Activated naive CD4-positive, alpha-beta T cell treated with anti-CD3 and anti-CD28 coated beads, Interleukin-2, amount 50 U/mL, for 72 hours (primary cell): ENCODE measurements at places on chromosomes 5 and 9.

- no peak for DNase-seq
Observed at GRCh38 chr5:170330568-170331054, 33.0 kb upstream of the LCP2 start.

- DNase-seq: no peak
Observed at GRCh38 chr5:66021585-66021984, 95.2 kb downstream of the ERBIN start.

- DNase-seq: no peak
Observed at GRCh38 chr5:93805616-93806379, 64.4 kb upstream of the POU5F2 start.

- no peak for DNase-seq
Observed at GRCh38 chr5:83281658-83282057, 189.9 kb upstream of the VCAN start.

DNA sequence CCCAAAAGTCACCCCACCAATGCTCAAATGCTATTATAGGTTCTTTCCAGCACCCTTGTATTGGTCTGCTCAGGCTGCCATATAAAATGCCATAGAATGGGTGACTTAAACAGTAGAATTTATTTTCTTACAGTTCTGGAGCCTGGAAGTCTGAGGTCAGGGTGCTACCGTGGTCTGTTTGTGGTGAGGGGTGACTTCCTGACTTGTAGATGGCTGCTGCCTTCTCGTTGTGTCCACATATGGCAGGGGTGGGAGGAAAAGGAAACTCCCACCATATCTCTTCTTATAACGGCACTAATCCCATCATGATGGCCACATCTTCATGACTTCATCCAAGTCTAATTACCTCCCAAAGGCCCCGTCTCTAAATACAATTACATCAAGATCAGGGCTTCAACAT, 257.8 kb upstream of the TARS1 start:
- no peak for DNase-seq

- DNase-seq: no peak
Observed at GRCh38 chr5:152181461-152181860, 223.6 kb downstream of the NMUR2 start.
